ENCODE measurements at places on chromosomes 2 and 18.

GRCh38 chr2:47437287-47437686, 34.3 kb downstream of the MSH2 start:
- no peak for DNase-seq

- DNase-seq, result no peak
Measured at GRCh38 chr2:38200598-38200997, 124.6 kb upstream of the CYP1B1 start.

DNA sequence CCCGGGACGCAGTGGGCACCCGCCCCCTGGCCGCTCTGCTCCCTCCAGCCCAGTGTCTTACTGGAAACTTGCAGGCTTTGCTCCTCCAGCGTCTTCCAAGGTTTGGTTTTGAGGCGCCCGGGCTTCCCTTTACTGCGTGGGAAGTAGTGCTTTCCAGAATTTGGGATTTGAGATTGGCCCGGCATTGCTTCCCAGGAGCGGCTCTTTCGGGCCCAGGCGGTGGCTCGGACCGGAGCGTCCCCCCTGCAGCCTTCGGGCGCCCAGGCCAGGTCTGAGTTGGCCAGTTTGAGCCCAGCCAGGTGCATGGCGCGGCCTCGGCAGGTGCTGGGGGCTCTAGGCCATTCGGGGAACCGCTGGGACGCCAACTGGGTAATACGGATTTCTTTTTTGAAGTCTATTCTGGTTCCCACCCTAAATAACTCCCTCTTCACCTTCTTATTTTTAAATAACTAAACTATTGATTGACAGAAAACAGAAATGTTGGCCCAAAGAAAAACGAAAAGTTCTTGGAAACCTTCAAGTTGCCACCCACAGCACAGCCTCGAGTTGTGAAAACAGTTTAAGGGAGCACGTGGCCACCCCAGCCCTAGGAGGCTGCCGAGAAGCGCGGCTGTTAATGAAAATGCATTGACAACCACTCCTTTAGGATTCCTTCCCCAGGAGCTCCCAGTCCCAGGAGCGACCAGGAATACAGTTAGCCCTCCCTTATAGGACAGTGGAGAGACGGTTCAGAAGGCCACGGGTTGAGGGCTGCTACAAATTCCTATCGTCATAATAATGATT, 766 bp downstream of the SNTG2 start:
- no peak for DNase-seq

DNA sequence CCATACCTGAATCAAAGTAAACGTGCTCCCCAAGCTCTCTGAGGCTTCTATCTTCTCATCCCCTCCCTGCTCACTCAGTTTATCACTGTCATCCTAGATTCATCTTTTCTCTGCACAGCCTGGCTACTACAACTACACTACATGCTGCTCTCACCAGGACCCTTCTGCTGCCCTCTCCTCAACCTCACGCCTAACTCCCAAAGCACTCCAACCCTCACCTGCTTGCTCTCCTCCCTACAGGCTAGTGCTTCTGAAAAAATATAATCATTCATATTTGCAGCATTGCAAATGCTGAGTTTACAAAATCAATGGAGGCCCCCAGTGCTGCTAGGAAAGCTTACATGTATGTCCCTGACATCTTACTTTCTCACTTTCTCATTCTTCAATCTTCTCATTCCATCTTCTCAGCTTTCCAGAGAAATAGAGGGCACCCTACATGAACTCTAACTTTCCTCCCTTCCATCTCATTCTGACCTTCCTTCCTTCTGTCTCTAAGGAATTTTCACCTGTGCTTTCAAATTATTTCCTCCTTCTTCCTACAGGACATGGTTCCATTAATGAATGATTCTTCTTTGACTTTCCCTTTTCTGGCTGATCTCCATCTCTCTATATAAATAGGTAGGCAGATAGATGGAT, 36.3 kb downstream of the EVA1A start:
- DNase-seq, result no peak

DNA sequence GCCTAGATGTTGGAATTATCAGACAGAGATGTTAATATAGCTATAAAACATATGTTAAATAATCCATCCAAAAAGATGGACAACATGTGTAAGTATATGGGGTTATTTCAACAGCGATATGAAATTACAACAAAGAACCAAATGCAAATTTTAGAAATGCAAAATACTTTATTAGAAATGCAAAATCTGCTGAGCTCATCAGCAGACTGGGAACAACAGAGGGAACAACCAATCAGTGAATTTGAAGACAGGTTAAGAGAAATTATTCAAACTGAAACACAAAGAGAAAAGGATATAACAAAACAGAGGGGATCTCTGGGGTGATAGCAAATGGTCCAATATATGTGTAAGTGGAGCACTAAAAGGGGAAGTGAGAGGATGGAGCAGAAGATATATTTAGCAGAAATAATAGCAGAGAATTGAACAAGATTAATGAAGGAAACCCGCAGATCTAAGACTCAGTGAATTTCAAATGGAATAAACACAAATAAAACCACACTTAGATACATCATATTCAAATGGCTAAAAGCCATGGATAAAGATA, 13.5 kb upstream of the HS6ST1 start:
- no peak for DNase-seq

- no peak for DNase-seq
Measured at GRCh38 chr2:204842661-204843485, 297.6 kb downstream of the PARD3B start.

DNA sequence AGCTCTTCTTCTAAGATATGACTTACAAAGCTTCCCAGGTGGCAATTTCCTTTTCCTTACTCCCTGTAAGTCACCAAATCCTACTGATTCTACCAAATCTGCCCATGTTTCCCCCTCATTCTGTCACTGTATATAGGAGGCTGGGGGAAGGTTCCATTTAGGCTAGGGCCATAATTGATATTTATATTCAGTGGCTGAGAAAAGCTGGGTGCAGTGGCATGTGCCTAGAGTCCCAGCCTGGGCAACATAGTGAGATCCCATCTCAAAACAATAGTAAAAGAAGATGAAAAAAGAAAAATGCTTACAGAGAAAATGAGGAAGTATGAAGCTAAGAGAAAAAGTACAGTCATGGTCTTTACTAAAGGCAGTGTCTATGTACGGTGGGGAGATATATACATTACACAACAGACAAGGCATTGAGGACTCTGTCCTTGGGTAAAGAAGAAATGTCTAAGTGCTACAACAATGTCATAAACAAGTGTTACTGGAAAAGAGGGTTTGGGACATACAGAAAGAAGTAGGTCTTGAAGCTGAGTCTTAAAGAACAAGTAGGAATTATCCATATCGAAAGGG, 4.8 kb downstream of the CWC22 start:
- no peak for DNase-seq

DNA sequence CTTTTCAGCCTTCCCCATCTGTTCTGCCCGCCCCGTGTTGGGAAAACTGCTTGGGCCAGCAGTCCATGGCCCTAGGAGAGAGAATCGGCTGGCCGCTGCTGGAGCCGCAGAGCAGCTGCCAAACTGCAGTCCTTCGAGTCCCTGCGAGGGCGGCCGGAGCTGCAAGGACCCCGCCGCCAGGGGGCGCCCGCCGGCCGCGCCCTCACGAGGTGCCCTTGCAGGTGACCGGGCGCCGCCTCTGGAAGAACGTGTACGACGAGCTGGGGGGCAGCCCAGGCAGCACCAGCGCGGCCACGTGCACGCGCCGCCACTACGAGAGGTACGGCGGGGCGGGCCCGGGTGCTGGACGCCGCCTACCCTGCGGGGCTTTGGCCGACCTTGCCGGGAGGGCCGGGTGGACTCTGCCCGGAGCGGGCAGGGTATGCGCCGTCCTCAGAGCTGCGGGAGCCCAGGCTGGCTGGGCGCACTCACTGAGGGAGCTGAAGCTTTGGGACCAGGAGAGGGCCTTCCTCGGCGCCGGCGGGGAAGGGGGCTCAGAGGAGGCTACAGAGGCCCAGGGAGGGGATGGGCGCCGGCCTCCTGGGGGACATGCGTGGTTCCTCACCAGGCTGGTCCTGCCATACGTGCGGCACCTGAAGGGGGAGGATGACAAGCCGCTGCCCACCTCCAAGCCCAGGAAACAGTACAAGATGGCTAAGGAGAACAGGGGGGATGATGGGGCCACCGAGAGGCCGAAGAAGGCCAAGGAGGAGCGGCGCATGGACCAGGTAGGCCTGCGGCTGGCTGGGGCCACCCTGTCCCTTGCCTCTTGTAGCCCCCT, 13.6 kb downstream of the ARID5A start:
- no peak for DNase-seq

DNA sequence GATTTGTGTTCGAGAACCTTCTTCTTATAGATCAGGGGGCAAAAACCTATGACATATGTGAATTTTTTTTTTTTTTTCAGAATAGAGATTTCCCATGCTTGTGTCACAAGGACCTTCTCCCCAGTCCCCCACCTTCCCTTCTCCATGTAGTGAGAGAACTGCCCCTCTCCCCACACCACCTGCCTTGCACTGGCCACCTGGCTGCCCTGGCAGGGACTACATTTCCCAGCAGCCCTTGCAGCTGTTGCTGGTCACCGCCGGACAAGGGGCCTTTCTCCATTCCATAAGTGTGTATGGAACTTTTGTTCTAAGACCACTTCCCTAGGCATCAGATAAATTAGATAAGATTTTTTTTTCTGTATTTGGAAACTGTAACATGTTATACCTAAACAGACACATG, 22.2 kb downstream of the MBP start:
- DNase-seq, result no peak

DNA sequence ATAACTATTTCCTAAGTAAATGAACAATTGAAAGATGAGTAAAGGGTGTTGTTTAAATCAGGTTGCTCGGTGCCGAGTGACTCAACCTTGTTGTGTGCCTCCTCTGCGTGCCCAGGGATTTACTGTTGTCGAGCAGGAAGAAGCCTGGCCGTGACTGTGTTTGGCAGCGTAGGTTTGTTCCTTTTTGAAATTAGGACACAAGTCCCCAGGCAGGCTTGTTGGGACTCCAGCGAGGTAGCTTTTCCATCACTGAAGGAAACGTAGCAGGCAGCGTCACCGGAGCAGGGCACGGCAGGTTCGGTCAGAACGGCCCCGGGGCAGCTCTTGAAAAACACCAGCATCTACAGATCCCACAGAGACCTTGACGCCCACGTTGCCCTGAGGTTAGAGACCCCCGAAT, 48.6 kb downstream of the TMEM18 start:
- DNase-seq, result no peak

DNA sequence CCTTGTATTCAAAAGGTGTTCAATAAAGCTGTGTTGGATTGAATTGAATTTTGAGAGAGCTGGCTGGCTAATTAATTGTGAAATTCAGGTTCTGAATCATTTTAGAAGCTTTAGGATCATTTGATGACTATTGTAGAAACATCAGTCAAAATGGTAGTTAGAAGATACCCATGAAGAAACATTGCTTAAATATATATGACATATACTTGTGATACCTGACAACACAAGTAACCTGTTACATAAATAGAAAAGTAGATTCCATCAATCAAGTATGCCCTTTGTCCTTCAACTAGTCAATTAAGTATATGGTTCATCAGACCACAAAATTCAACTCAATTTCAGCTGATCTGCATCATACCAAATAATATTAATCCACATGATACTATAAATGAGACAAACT, 185.6 kb downstream of the PID1 start:
- no peak for DNase-seq

GRCh38 chr2:61793389-61793836, 60.4 kb downstream of the FAM161A start:
- DNase-seq, result peak; percentile 57

DNA sequence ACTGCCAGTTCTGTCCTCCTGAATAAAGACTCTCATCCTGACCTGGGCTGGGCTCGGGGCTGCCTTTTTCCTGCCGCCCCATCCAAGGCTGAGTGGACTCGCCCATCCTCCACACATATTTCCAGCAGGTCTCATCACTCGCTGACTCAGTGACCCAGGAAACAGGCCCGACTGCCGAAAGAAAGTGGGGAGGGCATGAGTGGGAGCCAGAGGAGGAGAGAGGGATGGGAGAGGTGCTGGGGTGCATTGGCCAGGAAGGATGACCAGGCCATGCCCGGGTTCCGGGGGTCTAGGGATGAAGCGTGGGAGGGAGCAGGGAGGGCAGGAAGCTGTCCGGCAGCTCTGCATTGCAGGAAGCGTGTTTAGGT, 66.7 kb downstream of the TWIST2 start:
- DNase-seq, result no peak

DNA sequence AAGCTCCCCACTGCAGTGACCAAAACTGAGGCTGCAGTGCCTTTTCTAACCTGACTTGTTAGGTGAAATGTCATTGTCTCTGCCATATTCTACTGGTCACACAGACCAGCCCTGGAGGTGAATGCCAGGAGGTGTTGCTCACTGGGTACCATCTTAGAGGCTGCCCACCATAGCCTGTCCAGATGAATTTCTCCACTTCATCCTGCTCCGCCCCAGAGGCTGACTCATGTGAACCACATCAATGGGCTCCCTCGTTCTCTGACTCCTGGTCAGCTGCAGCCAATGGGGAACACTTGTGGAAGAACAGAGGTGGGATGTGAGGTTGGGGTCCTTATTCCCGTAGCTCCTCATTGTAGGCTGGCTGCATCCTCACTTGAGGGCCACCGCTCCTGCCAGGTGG, 3.4 kb upstream of the NARS1 start:
- no peak for DNase-seq

GRCh38 chr18:29488617-29489016, 1311.7 kb upstream of the CDH2 start:
- DNase-seq, result no peak

GRCh38 chr2:85549826-85550225, 10.9 kb downstream of the MAT2A start:
- no peak for DNase-seq

GRCh38 chr2:186569897-186570296, 20.0 kb upstream of the ITGAV start:
- no peak for DNase-seq

GRCh38 chr18:9366126-9366714, 31.6 kb downstream of the TWSG1 start:
- DNase-seq, result no peak
